ENCODE measurements at places on chromosomes 7 and 10. TPM values are rescaled to one million over a fixed set of nuclear protein-coding genes. Genes with fewer than 3 reads are reported as not detected.

The GOLGA7B gene
- total RNA-seq: 0.36 TPM

GRCh38 chr7:118590107-118590506 lies 365.6 kb downstream of the ANKRD7 start:
- no peaks in the 10 kb centered on the region for H3K27me3 ChIP-seq
- H3K36me3 ChIP-seq: peaks cover 7% of the 10 kb centered on the region
- H3K4me3 ChIP-seq: no peak overlapping the region
- H3K4me1 ChIP-seq: no peaks in the 10 kb centered on the region

DNA sequence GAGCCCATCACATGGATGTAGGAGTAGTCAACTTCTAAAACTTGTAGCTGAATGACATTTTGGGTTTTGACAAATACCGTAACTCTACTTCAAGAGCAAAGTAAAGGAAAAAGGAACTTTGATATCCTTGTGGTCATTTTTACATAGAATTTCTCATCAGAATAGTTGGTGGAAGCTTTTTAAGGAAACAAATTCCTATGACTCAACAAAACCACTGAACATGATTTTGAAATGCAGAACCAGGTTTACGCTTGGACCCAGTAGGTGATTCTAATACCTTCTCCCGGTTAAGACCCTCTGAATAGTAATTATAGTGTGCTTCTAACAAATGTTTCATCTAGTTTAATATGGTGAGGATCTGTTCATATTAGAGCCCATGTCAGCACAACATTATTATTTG lies 307.8 kb downstream of the GPR37 start:
- H3K27ac ChIP-seq: no peak overlapping the region
- H3K27me3 ChIP-seq: no peaks in the 10 kb centered on the region
- DNase-seq: no peak
- no peaks in the 10 kb centered on the region for H3K4me1 ChIP-seq
- no peaks in the 10 kb centered on the region for H3K36me3 ChIP-seq

- no peaks in the 10 kb centered on the region for H3K27me3 ChIP-seq
- no peaks in the 10 kb centered on the region for H3K36me3 ChIP-seq
- H3K4me3 ChIP-seq: no peak overlapping the region
- no peak for DNase-seq
- peaks cover 4% of the 10 kb centered on the region for H3K4me1 ChIP-seq
Observed at GRCh38 chr7:38686888-38687287, 55.7 kb upstream of the AMPH start.

The CSGALNACT2 gene
- 14.6 TPM for total RNA-seq

GRCh38 chr10:24904824-24905223 lies 47.6 kb downstream of the PRTFDC1 start:
- peaks cover 13% of the 10 kb centered on the region for H3K36me3 ChIP-seq
- no peak overlapping the region for H3K27ac ChIP-seq
- H3K4me1 ChIP-seq: peaks cover 7% of the 10 kb centered on the region
- H3K4me3 ChIP-seq: no peak overlapping the region
- DNase-seq: no peak

The AGR2 gene
- not detected for total RNA-seq

The C10orf53 gene
- not detected for total RNA-seq

DNA sequence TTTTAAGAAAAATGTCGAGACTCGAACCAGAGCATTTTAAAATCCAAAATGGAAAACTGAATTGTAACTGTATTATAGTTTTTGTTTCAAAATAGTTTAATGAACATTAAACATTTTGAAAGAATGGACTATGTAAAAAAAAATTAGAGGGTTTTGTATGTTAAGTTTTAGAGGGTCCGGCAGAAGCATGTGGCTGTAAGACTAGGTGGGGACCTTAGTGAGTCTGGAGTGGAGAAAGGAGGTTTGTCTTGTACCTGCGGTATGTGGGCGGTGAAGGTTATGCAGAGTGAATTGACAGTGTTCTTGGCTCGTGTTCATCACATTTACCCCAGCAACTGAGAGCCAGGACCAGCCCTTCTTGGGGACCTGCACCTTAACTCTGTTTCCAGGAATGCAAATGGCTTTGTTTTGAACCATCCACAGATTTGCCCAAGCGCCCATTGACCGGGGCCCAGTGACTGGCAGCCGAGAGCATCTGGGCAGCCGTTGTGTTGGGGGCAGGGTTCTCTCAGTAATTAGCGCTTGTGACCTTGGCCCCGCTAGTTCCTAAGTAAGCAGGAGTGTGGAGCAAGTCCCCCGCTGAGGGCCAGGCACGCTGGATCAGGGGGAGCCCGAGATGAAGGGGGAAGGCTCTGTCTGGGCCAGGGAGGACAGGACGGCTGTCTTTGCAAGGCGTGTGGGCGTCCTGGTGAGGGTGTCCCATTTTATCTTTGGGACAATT lies 1.4 kb upstream of the KLF6 start:
- H3K4me3 ChIP-seq: peak overlapping the region; percentile 94
- H3K27ac ChIP-seq: peak overlapping the region; percentile 93
- peaks cover 13% of the 10 kb centered on the region for H3K36me3 ChIP-seq
- H3K27me3 ChIP-seq: peaks cover 2% of the 10 kb centered on the region
- peaks cover 37% of the 10 kb centered on the region for H3K4me1 ChIP-seq
- DNase-seq: peak; percentile 14

DNA sequence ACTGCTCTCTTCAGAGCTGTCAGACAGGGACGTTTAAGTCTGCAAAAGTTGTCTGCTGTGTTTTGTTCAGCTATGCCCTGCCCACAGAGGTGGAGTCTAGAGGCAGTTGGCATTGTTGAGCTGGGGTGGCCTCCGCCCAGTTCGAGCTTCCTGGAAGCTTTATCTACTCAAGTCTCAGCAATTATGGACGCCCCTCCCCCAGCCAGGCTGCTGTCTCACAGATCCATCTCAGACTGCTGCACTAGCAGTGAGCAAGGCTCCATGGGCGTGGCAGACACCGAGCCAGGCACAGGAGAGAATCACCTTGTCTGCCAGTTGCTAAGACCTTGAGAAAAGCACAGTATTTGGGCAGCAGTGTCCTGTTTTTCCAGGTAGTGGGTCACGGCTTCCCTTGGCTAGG lies 98.1 kb downstream of the SDHAF3 start:
- no peak overlapping the region for H3K27ac ChIP-seq
- H3K36me3 ChIP-seq: peaks cover 8% of the 10 kb centered on the region
- DNase-seq: no peak
- H3K4me3 ChIP-seq: no peak overlapping the region
- no peaks in the 10 kb centered on the region for H3K4me1 ChIP-seq

DNA sequence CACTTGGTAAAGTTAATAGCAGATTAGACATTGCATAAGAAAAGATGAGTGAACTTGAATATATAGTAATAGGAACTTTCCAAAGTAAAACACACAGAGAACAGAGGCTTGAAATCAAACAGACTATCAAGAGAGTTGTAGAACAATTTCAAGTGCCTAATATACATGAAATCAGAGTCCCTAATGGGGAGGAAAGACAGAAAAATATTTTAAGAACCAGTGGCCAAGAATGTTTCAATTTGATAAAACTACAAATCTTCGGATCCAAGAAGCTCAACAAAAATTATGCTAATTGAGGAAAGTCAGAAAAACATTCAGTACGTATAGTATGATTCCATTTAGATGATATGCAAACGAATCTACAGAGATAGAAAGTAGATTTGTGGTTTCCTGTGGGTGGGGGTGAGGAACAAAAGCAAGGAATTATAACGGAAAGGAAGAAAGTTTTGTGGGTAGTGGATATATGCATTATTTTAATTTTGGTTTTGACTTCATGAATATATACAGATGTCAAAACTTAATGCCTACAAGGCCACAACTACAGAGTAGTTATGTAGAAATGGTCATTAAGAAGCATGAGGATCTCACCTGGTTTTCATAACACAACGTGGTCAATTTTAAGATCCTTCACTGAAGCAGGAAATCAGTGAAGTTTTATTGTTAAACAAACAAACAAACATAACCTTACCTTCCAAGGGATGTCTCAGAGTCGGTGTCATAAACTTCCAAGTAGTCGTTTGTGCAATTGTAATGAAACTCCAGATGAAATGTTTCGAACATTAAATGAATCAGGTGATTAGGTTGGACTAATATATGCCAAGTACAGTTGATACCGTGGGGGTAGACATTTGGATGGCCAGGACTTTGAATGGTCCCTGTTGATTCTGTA lies 62.0 kb downstream of the CUBN start:
- no peak for DNase-seq
- H3K4me1 ChIP-seq: peaks cover 22% of the 10 kb centered on the region
- no peaks in the 10 kb centered on the region for H3K27me3 ChIP-seq

The TAS2R5 gene
- 1.5 TPM for total RNA-seq

DNA sequence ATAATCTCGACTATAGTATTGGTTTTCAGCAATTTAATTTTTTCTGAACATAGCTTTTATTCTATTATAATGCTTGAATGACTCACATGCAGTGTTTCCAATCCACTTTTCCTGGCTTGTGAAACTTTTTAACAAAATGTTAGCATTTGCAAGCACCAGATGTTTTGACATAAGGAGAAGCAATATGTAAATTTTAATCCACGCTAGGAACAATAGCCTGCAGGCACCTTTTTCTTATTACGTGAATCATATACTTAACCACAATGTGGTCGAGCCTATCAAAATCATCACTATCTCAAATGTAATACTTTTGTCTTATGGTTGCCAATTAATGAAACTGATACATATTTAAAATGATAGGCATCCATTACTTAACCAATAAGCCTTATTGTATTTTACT lies 97.1 kb downstream of the TFEC start:
- no peaks in the 10 kb centered on the region for H3K4me1 ChIP-seq
- no peak overlapping the region for H3K27ac ChIP-seq
- no peak for DNase-seq
- no peak overlapping the region for H3K4me3 ChIP-seq
- H3K27me3 ChIP-seq: no peaks in the 10 kb centered on the region

The GNGT1 gene
- total RNA-seq: 0.65 TPM

- no peaks in the 10 kb centered on the region for H3K4me1 ChIP-seq
- DNase-seq: no peak
- no peak overlapping the region for H3K27ac ChIP-seq
- no peaks in the 10 kb centered on the region for H3K27me3 ChIP-seq
- H3K4me3 ChIP-seq: no peak overlapping the region
Observed at GRCh38 chr7:66505009-66505408, 123.7 kb upstream of the KCTD7 start.

- H3K4me1 ChIP-seq: peaks cover 53% of the 10 kb centered on the region
- no peak overlapping the region for H3K4me3 ChIP-seq
- no peaks in the 10 kb centered on the region for H3K27me3 ChIP-seq
- no peak overlapping the region for H3K27ac ChIP-seq
- peaks cover 3% of the 10 kb centered on the region for H3K36me3 ChIP-seq
Observed at GRCh38 chr10:28566458-28567015, 33.6 kb downstream of the WAC start.

The PAX4 gene
- total RNA-seq: not detected

- no peak overlapping the region for H3K4me3 ChIP-seq
- H3K27me3 ChIP-seq: no peaks in the 10 kb centered on the region
- DNase-seq: no peak
- H3K36me3 ChIP-seq: no peaks in the 10 kb centered on the region
- H3K4me1 ChIP-seq: peaks cover 6% of the 10 kb centered on the region
- H3K27ac ChIP-seq: no peak overlapping the region
Observed at GRCh38 chr7:18489624-18490023, 5.9 kb upstream of the HDAC9 start.

GRCh38 chr10:116763440-116763839 lies 21.1 kb upstream of the HSPA12A start:
- H3K27ac ChIP-seq: no peak overlapping the region
- no peak overlapping the region for H3K4me3 ChIP-seq
- no peaks in the 10 kb centered on the region for H3K36me3 ChIP-seq
- DNase-seq: no peak

The TRIM50 gene
- not detected for total RNA-seq

All from neural crest cell (in vitro differentiated cells).